ENCODE measurements at places on chromosomes 16 and 17.
A peak's percentile ranks its signal among the peaks of the same experiment; 100 is the strongest.

DNA sequence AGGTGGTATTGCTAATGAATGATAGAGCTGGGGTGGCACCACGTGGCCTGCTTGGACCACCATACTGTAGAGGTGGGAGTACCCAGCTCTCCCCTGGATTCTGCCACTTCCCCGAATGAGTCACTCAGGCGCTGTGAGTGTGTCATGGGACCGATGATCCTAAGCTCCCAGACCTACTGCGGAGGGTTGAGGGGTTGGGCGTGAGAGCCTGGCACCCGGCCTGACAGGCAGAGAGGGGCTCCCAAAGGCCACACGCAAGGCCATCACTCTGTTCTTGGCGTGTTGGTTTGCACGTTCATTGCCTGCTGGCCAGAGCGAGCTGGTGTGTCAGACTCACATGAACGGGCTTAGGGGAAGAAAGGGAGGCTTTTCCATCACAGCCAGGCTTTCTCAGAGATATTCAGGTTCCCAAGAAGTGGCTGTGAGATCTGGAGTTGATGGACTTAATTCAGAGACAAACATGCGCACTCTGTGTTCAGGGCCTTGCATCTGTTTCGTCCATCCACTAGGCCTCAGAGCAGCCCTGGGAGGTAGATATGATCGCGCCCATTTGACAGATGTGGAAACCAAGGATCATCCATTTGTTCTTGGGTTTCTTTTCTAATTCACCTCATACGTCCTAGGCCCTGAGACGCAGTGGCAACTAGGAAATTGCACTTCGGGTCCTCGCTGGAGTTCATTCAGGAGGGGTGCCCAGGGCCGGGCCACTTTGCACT lies 41.4 kb downstream of the CMIP start:
- no peak for DNase-seq

- no peak for DNase-seq
Measured at GRCh38 chr17:67052720-67053437, 8.5 kb downstream of the CACNG1 start.

GRCh38 chr17:28499364-28499664 lies 6.8 kb upstream of the FOXN1 start:
- no peak for DNase-seq

DNA sequence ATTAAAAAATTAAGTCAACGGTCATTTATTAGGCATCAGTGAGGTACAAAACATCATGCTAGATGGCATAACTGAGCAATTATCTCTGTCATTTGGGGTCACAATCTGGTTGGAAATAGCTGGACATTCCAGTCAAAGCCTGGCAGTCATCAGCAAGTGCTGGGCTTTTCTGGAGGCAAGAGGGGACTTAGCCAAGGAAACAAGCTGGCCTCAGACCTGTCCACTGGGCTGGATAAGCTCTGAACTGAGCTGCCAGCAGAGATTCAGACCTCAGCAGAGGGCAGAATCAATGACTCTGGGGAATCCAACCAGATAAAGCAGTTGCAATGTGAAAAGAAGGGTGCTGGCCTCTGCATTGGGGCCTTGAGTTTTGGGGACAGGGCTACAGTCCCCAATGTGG lies 161.9 kb upstream of the NOL11 start:
- DNase-seq = no peak

DNA sequence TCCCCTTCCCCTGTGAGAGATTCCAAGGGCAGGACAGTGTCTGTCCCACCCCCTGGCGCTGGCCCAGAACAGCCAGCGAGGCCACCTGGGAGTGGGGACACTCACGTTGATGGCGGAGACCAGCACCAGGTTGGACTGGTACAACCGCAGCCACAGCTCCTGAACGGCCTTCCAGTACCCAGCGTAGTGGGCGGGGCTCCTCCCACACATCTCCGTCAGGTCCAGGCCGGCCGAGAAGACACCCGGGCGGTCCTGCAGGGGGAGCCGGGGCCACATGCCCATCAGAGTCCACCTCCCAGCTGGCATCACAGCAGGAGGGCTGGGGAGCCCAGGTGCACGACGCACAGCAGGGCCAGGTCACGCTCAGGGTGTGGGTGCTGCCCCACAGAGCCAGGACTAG lies 7.1 kb downstream of the ECI1 start:
- DNase-seq = no peak

- DNase-seq = peak; percentile 16
Measured at GRCh38 chr17:15944759-15945526, at the start of gene ADORA2B. Gene ADORA2B (plus strand): TSS chr17:15945130. CDS start chr17:15945249, 119 bp downstream.

- no peak for DNase-seq
Measured at GRCh38 chr16:24315343-24315742, 59.2 kb downstream of the CACNG3 start.

GRCh38 chr17:77409282-77410161 lies 268.8 kb downstream of the SEC14L1 start:
- DNase-seq = no peak

- DNase-seq = no peak
Measured at GRCh38 chr17:7684851-7685532, 2.3 kb downstream of the TP53 start.

Data from Kasumi-1 (cell line).